ENCODE measurements at places on chromosomes 7 and 10.

GRCh38 chr7:85464042-85464651 is 277.3 kb upstream of the SEMA3D start:
- DNase-seq, result peak; percentile 28

DNA sequence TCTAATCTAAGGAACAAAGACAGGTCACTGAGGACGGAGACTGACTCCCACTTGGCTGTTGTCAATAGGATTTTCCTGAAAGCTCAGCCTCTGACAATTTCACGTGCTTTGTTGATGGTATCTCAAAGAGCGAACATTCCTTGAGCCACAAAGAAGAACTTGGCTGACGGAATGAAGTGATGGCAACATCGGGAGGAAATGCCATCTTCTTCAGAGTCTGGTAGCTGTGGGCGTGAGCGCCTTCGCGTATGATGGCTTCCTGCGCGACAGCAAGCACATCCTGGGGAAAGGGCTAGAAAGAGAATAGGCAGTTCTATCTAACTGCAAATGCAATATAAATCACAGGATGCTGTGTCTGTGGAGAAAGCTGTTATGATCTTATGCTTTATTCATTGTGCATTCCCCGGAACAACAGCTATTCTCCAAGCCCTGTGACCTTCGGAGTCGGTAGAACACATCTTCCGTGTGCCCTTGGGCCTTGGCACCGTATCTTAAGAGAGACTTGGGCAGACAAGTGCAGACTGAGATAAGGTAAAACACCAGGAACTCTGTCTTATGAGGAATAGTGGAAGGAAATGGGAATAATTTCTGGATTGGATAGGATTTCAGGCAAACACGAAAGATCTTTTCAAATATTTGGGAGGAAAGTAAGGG is 19.6 kb upstream of the GTPBP4 start:
- DNase-seq, result no peak

DNA sequence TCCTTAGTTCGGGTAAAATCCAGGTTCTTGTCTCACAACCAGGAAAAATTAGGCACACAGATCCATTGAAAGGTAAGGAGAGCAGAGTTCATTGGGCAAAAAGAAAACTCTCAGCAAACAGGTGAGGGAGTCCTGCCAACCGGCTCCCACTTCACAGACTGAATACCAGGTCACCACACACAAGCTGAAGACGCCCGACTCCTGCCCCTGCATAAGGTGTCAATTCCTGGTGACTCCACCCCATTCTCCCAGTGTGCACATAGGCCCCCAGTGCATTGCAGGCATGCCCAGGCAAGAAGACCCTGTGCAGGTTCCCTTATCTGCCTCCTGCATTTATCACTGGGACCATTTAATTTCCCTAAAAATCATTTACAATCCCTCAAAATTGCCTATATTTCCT is 354.6 kb downstream of the LRRTM3 start:
- DNase-seq, result no peak

GRCh38 chr10:2137549-2138174 is 400.3 kb upstream of the ADARB2 start:
- DNase-seq, result no peak

- no peak for DNase-seq
Measured at GRCh38 chr10:118738406-118738805, 16.4 kb downstream of the CACUL1 start.

GRCh38 chr7:6128205-6128604 is 97.0 kb downstream of the ANKRD61 start:
- no peak for DNase-seq

- no peak for DNase-seq
Measured at GRCh38 chr10:124380256-124380995, 38.3 kb downstream of the OAT start.

- no peak for DNase-seq
Measured at GRCh38 chr7:151650161-151650560, 130.5 kb upstream of the RHEB start.

- no peak for DNase-seq
Measured at GRCh38 chr7:7909376-7909775, 59.2 kb upstream of the GLCCI1 start.

- DNase-seq, result no peak
Measured at GRCh38 chr10:119283387-119283786, 76.0 kb downstream of the GRK5 start.

- DNase-seq, result peak; percentile 72
Measured at GRCh38 chr7:31633894-31634494, 53.0 kb upstream of the PPP1R17 start.

DNA sequence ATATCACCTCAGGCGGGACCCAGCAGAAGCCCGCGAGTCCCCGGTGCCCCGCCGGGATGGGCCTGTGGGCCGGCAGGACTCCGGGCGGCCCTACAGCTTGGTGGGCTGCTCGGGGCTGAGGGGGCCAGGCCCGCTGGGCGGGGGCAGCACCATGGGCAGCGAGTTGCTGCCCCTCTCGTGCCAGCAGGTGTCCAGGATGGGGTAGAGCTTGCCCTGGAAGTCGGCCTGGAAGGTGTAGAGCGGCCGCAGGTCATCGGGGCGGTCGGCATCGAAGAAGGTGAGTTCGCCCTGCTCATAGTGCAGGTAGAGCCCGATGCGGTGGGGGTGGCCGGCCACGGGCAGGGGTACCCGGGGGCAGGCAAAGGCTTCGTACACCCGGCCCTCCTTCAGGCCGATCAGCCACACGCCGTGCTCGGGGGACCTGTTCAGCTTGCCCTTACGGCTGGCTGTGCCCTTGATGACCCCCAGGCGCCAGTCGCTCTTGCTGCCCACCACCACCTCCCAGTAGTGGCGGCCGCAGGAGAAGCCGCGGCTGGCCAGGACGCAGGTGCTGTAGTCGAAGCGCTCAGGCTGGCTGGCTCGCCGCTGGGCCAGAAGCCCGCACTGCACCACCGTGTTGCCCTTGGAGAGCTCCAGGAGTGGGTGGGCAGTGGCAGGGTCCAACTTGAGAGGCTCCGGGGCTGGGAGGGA is 4.3 kb upstream of the NSUN5 start:
- no peak for DNase-seq

GRCh38 chr10:46540412-46541016 is 15.9 kb downstream of the GPRIN2 start:
- DNase-seq, result no peak

DNA sequence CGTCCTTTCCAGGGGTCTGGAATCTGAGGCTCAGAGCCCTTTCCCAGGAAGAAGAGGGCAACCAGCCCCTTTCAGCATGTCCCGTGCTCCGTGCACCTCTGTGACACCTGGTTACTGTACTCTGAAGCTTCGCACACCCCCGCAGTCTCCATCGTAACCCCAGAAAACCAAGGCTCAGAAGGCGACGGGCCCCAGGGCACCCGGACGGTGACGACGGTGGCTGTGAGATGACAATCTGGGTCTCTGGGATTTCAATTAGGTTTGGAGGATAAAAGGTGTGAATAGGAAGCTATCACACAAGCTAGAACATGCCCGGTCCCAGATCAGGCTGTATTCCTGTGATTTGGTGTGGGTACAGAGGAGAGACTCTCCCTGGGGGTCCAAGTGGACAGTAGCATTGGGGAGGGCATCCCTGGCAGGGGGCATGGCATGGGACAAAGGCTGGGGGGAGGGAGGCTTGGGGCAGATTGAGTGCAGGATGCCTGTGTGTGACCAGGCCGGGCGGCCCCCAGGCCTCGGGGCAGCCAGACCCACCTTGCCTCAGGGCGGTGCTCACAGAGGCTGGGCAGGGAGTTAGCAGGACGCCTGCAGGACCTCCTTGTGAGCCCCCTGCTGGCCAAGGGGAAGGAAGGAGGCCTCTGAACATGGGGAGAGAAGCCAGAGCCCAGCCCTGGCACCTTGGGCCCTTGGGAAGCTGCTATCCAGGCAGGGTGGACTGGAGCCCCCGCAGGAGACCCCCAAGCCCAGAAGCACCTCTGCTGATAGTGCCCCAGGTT is 23.4 kb upstream of the PSMG3 start:
- DNase-seq, result no peak

DNA sequence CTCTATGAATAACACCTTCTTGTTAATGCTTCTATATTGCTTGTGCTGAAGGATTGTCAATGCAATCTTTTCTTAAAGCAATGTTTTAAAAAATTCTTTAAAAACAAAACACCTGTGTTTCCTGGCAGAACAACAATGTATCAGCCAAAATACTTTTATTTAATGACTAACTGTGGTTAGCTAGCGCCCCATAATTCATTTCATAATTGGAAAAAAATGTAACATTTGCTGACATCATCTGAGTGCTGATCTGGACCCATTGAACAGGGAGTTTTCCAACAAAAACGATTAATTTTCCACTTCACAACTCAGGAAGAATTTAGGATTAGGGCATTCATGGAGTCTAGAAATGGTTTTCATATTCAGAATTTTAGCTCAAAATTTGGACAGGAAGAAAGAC is 137.6 kb upstream of the CDK6 start:
- no peak for DNase-seq

- no peak for DNase-seq
Measured at GRCh38 chr7:112965506-112965905, 121.1 kb downstream of the GPR85 start.

DNA sequence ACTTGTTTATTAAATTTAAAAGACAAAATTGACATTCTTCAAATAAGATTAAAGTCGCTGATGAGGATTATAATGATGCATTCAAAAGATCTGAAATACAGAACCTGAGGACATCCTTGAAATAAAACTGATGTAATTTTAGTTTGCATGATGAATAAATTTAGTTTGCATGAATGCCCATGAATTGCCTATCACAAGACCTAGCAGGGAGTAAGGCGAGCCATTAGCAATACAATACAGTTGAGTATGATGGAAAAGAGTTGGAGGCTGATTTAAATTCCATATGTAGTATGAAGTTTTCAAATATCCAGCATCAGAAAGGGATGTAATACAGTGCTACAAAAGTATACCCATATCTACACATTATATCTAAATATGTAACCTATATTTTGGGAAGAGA is 321.3 kb downstream of the CACNA2D1 start:
- no peak for DNase-seq

- DNase-seq, result no peak
Measured at GRCh38 chr10:15814565-15814964, 45.7 kb downstream of the MINDY3 start.

GRCh38 chr10:119330342-119330741 is 123.0 kb downstream of the GRK5 start:
- no peak for DNase-seq

- no peak for DNase-seq
Measured at GRCh38 chr7:45099891-45100760, 11.4 kb upstream of the NACAD start.

DNA sequence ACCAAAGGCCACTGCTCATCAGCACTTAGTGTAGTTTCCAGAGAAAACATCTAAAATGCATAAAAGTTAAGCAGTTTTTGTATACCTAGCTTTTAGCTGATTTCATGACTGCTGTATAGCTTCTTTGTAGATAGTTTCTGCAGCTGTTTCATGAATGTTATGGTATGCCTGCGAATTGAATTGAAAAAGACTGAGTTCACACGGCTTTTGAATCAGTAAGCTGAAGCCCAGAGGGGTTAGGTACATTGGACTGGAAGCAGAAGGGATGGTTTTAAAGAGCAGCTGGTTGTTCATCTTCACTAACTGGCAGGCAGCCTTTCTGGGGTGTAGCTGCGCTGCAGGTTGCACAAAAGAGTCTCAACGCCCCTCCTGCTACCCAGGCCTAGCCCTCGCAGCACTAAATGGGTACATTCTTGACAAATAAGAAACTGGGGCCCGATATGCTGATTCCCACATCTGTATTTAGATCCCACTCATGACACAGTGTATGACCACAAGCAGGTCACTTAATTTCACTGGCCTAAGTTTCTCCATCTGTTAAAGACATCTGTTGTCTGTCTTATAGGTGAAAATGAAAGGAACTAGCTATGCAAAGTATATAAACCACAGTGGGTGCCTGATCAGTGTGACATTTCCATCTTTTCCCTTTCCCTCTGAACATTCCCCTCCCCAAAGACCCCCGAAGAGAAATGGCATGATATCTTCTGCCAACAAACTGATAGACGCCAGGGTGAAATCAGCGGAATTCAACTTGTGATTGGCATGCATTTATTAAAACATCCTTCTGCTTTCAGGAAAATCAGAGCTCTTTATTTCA is 85.9 kb upstream of the AGBL3 start:
- DNase-seq, result no peak

DNA sequence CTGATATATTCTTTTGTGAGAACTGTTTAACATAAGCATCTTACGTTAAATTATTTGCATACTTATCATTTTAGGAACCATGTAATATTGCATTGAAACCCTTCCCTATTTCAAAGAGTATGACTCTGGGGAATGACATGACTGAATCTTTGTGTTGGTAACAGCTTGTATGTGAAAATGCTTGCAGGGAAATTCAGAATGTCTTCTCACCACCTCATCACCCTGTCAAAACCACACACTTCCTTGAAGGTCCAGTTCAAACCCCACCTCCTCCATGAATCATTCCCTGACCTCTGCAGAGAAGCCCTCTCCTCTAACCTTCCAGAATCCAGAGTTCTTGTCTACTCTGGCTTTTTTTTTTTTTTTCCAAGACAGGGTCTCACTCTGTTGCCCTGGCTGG is 26.3 kb upstream of the NKX2-3 start:
- DNase-seq, result no peak

DNA sequence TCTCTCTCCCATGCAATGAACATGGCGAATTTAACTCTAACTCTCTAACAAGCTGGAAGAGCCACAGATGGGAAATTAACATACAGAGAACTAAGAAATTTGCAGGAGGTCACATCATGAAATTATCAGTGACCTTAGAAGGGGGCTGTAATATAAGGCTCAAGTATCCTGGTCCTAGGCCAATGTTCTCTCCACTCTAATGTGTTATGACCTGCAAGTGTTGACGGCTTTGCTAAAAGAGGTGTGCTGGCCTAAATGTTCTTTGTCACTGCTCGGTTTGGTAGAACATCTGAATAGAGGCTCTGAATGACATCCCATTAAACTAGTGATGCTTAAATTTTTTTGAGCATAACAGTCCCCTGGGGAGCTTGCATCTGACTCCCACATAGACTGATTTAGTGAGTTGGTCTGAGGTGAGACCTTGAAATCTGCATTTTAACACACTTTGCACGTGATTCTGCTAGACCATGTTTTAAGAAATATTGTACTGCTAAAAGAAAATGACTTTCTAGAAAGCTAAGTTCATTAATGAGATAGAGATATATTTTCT is 129.3 kb downstream of the GFRA1 start:
- no peak for DNase-seq

DNA sequence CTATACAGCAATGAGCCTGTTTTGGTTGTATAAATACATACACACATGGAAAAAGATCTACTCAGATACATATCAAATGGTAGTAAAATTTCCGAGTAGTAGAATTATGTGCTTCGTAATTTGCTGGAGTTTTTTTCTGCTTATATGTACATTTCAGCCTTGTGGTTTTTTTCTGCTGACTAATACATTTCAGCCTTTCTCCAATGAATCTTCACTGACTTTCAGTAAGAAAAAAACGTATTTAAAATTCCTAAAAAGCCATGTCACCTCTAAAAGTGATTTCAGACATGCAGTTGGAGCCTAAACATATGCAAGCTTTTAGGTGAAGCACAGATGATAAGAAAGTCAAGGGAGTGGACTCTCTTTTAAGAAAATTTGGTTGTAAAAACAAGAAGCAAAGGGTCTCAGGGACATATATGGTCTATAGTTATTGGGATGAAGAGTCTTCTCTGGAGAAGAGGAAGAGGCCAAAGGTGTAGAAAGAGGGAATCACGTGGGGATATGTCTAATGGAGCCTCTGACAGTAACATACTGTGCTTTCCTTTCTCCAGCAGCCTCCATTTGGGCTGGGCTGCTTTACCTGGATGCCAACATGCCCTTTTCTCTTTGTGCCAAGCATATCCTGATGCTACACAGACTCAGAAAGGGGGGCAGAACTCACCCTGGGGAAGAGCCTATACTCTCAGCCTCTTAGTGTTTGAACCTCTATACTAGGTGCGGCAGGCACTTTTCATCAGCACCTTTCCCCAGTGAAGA is 2.4 kb downstream of the AMPH start:
- DNase-seq, result no peak

Data from NCI-H1105 treated with DMSO at 0.1 percent for 48 hours (cell line).